ENCODE measurements at places on chromosomes 1 and 21.

- DNase-seq: no peak
Observed at GRCh38 chr1:203546274-203546673, 52.3 kb downstream of the OPTC start.

GRCh38 chr1:14300991-14301703 is 297.3 kb upstream of the KAZN start:
- DNase-seq: no peak

- no peak for DNase-seq
Observed at GRCh38 chr21:15743593-15743992, 13.8 kb downstream of the USP25 start.

GRCh38 chr1:2199042-2199810 is 4.7 kb upstream of the FAAP20 start:
- DNase-seq: no peak

- DNase-seq: no peak
Observed at GRCh38 chr1:177354247-177354646, 183.5 kb downstream of the BRINP2 start.

DNA sequence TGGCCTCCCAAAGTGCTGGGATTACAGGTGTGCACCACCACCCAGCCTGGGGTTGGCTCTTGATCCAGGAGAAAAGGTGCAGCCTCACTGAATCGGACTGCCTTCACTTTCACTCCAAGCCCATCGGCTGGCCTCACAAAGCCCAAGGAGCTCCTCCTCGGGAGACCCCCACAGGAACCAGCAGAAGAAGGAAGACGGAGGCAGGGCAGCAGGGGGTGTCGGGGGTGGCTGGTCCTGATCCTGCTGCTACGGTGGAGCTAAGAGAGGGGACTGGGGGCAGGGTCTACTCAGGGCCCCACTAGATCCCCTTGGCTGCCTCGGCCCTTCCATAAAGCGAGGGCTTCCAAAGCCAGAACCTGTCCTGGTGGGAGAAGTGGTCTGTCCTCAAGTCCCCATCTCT is 93.9 kb downstream of the STUM start:
- no peak for DNase-seq

DNA sequence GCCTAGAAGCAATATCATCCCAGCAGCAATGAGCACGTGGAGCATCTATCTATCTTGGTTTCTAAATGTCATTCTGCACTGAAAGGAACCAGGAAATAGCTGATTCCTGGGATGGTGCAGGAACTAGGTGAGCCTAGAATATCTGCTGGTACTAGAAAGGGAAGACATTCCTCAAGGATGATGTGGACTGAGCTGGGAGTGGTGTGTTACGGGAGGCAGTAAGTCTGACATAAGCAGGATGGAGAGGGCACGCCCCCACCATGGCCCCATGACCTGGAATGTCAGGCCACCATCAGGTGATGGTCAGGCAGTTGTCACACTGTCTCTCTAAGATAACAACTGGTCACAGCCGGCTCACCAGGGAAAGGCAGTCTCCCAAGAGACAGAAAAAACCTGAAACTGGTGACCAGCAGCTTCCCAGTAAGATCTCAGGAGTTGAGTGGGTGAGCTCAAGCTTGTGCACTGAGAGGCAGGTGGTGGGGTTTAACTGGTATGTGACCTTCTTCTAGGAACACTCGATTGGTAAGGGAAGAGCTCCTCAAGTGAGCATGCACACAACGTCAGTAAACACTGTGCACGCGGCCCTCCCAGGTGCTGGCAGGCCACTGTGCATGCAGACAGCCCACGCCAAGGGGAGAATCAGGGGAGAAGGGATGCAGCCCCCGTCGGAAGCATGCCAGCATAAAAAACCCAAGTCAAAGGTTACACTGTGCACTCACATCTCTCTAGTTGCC is 148.7 kb downstream of the ADSS2 start:
- peak; percentile 80 for DNase-seq

DNA sequence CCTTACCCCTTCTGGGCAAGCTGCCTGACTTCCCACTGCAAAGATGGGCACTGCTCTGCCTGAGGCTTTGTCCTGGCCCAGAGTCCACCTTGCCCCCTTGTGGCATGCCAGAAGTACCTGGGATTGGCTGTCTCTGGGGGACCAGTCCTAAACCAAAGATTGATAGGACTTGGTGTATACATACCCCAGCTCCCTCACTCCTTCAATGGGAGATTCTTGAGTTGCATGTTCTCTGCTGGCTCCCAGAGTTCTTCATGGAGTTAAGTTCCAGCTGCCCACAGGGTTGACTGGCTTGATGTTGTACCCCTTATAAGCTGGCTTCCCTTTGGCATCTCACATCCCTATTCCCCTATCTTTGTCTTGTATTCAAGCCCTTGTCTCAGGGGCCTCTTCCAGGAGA is 244.8 kb downstream of the GRIK3 start:
- no peak for DNase-seq

DNA sequence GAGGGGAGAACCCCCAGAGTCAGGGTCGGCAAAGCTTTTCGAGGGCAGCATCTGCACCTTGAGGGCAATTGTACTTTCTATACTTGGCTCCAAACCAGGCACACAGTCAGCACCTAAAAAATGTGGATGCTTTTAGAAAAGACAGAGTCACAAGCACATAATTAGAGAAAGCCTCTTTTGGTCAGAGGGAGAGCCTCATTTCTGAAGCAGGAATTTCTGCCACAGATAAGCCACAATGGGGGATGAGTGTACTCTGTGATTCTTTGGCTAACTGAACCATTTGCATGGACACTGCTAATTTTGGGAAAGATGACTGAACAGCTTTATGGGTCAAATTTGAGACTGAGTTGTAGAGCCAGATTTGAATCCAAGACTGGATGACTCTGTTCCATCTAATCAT is 635.7 kb downstream of the KIF26B start:
- no peak for DNase-seq

All from urothelium cell line (cell line).